ENCODE measurements at places on chromosomes 1 and 21.

- DNase-seq, result no peak
These were observed 668.8 kb downstream of the KIF26B start for GRCh38 chr1:245823408-245824147.

GRCh38 chr1:32917521-32917920 lies 16.3 kb upstream of the TMEM54 start:
- no peak for DNase-seq

DNA sequence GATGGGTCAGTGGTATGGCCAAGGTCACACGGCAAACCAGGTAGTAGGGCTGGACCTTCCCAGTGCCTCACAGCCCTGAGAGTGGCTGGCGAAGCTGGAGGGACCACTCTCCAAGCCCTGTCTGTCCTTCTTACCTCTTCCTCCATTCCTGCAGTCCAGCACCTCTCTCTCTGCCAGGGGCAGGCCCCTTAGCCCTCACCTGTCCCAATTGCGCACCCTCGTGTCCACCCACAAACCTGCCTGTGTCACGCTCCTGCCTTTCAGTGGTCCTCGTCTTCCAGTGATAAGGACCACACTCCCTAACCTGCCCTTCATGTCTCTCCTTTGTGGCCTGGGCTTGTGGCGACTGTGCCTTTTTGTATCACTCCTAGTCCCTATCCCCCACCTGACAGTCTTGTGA lies 3.4 kb downstream of the PODN start:
- no peak for DNase-seq

DNA sequence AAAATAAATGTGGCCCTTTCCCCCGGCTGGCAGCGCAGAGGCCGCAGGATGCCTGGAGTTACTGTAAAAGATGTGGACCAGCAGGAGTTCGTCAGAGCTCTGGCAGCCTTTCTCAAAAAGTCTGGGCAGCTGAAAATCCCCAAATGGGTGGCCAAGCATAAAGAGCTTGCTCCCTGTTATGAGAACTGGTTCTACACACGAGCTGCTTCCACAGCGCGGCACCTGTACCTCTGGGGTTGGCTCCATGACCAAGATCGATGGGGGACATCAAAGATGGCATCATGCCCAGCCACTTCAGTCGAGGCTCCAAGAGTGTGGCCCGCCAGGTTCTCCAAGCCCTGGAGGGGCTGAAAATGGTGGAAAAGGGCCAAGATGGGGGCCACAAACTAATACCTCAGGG lies 95.9 kb downstream of the LRIG2 start:
- no peak for DNase-seq

DNA sequence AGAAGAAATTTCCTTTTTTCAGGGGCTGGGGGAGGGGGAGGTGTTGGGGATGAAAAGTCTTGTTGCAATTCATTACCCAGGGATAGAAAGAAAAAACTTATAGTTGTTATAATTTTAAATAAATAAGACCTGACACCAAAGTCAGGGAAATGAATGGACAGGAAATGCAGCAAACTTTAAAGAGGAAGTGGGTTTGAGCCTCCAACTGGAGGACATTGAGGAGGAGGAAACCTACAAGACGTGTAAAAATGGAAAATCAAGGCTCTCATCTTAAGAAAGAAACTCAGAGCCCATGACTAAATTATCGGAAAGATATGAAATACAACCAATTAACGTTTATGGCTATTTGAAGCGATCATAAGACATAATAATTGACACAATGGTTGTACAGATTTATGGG lies 54.4 kb downstream of the NIBAN1 start:
- no peak for DNase-seq
